Cardiac septum (tissue), 1 donor: ENCODE measurements at places on chromosomes 3 and 15. TPM values are rescaled to one million over a fixed set of nuclear protein-coding genes. Genes with fewer than 3 reads are reported as not detected.

EPHA6 gene
- total RNA-seq = 0.24 TPM

CTXN2 gene
- total RNA-seq = not detected

FAM98B gene
- total RNA-seq = 25.6 TPM

NMB gene
- 2.6 TPM for total RNA-seq

GFM1 gene
- 58.4 TPM for total RNA-seq

CLDN18 gene
- not detected for total RNA-seq

GP9 gene
- total RNA-seq = 0.27 TPM

TMEM158 gene
- 0.38 TPM for total RNA-seq

TTC23 gene
- 13.5 TPM for total RNA-seq

DNASE1L3 gene
- total RNA-seq = 0.67 TPM

GPR15 gene
- total RNA-seq = not detected

FGF12 gene
- 45.1 TPM for total RNA-seq

SUSD5 gene
- total RNA-seq = 0.78 TPM

ZCWPW2 gene
- 2.1 TPM for total RNA-seq

FBXW12 gene
- not detected for total RNA-seq

SLC24A5 gene
- total RNA-seq = not detected

CDC25A gene
- total RNA-seq = 0.32 TPM

GPX1 gene
- total RNA-seq = 106 TPM

LRRC34 gene
- 2.3 TPM for total RNA-seq

PLA2G4B gene
- total RNA-seq = 3.4 TPM

BLOC1S6 gene
- 29.1 TPM for total RNA-seq

CCR4 gene
- total RNA-seq = not detected

PPIP5K1 gene
- total RNA-seq = 42.1 TPM

TMOD3 gene
- total RNA-seq = 17.4 TPM

HCLS1 gene
- 9.4 TPM for total RNA-seq

ITIH4 gene
- total RNA-seq = 3.2 TPM

SCAANT1 gene
- total RNA-seq = not detected

CCDC39 gene
- total RNA-seq = not detected

SLC35G2 gene
- 4.7 TPM for total RNA-seq

TF gene
- 5.8 TPM for total RNA-seq

PRRT3 gene
- total RNA-seq = 1.6 TPM

COL7A1 gene
- total RNA-seq = 26.5 TPM

EFL1 gene
- total RNA-seq = 10.3 TPM

PLSCR5 gene
- total RNA-seq = not detected

ACTC1 gene
- 11,631 TPM for total RNA-seq

SLC6A11 gene
- not detected for total RNA-seq

CTDSPL2 gene
- total RNA-seq = 19.0 TPM

LMAN1L gene
- total RNA-seq = 7.9 TPM

SPG21 gene
- 53.6 TPM for total RNA-seq

CCRL2 gene
- 1.3 TPM for total RNA-seq

SLC38A3 gene
- 6.6 TPM for total RNA-seq

HGD gene
- 0.73 TPM for total RNA-seq

MYLK gene
- 17.8 TPM for total RNA-seq

STOML1 gene
- 32.1 TPM for total RNA-seq

GP5 gene
- total RNA-seq = 0.22 TPM

SEMA5B gene
- 21.1 TPM for total RNA-seq

SAMD7 gene
- total RNA-seq = not detected

GOLGA8A gene
- 26.7 TPM for total RNA-seq

ISL2 gene
- not detected for total RNA-seq

CKMT1B gene
- not detected for total RNA-seq

TMOD2 gene
- 8.3 TPM for total RNA-seq

SH3GL3 gene
- not detected for total RNA-seq

SAMMSON gene
- total RNA-seq = 0.27 TPM

TRH gene
- total RNA-seq = not detected

OXNAD1 gene
- 15.1 TPM for total RNA-seq

PLD1 gene
- 56.5 TPM for total RNA-seq

DUOX1 gene
- 0.59 TPM for total RNA-seq

RAP2B gene
- 4.7 TPM for total RNA-seq
